ENCODE measurements at places on chromosomes 6 and 20. TPM values are rescaled to one million over a fixed set of nuclear protein-coding genes. Genes with fewer than 3 reads are reported as not detected.

The C6orf52 gene
- total RNA-seq = not detected

The PFDN6 gene
- 67.7 TPM for total RNA-seq

The EFCAB8 gene
- not detected for total RNA-seq

The LY6G5C gene
- total RNA-seq = 3.3 TPM

The ANKEF1 gene
- 1.9 TPM for total RNA-seq

The MEI4 gene
- total RNA-seq = not detected

The KPNA5 gene
- 3.7 TPM for total RNA-seq

The SLC44A4 gene
- total RNA-seq = 0.33 TPM

The ISM1 gene
- total RNA-seq = 3.6 TPM

The OR2J3 gene
- not detected for total RNA-seq

The FAM217A gene
- total RNA-seq = not detected

The HM13 gene
- total RNA-seq = 79.1 TPM

The DEFB124 gene
- not detected for total RNA-seq

The SLC32A1 gene
- not detected for total RNA-seq

The DEFB132 gene
- not detected for total RNA-seq

The TRIM40 gene
- not detected for total RNA-seq

All from mammary microvascular endothelial cell (primary cell).